Fibroblast of lung (primary cell): ENCODE measurements at places on chromosomes 3 and 15. TPM values are rescaled to one million over a fixed set of nuclear protein-coding genes. Genes with fewer than 3 reads are reported as not detected.

STARD9 gene
- total RNA-seq, result 4.4 and 8.3 TPM in 2 replicates

SCN5A gene
- 0.50 and 0.77 TPM in 2 replicates for total RNA-seq

- DNase-seq, result peak; percentile 28
These were observed 16.1 kb upstream of the RTP3 start for GRCh38 chr3:46481636-46482035.

DNA sequence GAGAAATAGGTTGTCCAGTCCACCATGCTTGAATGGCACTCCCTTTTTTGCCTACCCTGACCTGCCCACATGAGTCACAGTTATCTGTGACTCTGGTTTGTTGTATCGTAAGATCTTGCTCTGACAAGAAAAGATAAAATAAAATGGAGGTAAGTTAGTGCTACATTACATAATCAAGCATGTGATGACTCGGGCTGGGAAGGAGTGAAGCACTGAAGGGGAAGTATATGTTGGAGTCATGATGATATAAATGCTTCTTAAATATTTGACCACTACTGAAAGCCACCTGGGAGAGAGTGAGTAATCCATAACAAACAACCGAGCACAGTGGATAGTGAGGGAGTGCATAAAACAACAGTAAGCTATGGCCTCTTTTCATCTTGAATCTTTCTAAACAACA is 124.4 kb downstream of the SHOX2 start:
- DNase-seq, result peak; percentile 1

GRCh38 chr15:50463423-50464358 is 39.5 kb downstream of the USP8 start:
- peak; percentile 38 for DNase-seq

GRCh38 chr15:62809115-62809967 is 233.2 kb upstream of the TPM1 start:
- peak; percentile 74 for DNase-seq

GRCh38 chr15:39613861-39614260 is 33.0 kb downstream of the THBS1 start:
- DNase-seq, result no peak

GRCh38 chr15:44427756-44428724 is 611 bp downstream of the CTDSPL2 start:
- DNase-seq, result no peak
